Amygdala (tissue), 56 donors: ENCODE measurements at places on chromosomes 12 and 14.

GRCh38 chr12:114774699-114775098 is 90.7 kb upstream of the TBX3 start:
- DNase-seq = no peak

GRCh38 chr14:41022932-41023331 is 583.7 kb upstream of the LRFN5 start:
- DNase-seq = no peak

DNA sequence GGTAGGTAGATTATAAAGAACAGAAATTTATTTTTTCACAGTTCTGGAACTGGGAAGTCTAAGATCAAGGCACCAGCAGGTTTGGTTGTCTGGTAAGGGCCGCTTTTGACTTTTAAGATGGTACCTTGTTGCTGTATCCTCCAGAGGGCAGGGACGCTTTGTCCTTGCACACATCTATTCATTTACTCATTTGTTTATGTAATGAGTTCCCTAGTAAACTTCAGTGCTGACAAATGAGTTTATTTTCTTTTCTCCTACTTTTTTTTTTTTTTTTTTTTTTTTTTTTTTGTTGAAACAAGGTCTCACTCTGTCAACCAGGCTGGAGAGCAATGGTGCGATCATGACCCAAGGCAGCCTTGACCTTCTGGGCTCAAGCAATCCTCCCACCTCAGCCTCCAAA is 195.7 kb downstream of the FBXL14 start:
- DNase-seq = no peak

DNA sequence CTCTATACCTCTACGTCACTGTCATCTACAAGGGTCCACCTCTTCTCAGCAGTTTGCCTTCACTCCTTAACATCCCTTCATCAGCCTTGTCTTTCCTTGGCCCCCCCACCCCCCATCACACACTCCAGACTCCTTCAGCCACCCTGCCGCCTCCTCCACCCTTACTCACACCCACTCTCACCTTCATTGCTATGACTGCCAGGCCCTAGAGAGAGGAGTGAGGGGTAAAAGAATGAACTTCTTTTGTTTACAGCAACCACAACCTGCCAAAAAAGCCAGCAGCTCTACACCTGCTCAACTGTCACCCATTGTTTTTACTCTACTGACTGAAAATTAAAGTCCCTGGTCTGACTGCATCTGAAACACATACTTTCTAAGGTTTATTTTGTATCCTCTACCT is 112.8 kb downstream of the DUSP6 start:
- DNase-seq = no peak

- DNase-seq = no peak
Observed at GRCh38 chr12:14138495-14138894, 157.1 kb upstream of the GRIN2B start.

GRCh38 chr12:21614506-21614905 is 9.9 kb upstream of the GYS2 start:
- DNase-seq = no peak

GRCh38 chr12:19192710-19193109 is 63.2 kb downstream of the PLEKHA5 start:
- no peak for DNase-seq

- no peak for DNase-seq
Observed at GRCh38 chr12:19273482-19274330, 144.2 kb downstream of the PLEKHA5 start.

DNA sequence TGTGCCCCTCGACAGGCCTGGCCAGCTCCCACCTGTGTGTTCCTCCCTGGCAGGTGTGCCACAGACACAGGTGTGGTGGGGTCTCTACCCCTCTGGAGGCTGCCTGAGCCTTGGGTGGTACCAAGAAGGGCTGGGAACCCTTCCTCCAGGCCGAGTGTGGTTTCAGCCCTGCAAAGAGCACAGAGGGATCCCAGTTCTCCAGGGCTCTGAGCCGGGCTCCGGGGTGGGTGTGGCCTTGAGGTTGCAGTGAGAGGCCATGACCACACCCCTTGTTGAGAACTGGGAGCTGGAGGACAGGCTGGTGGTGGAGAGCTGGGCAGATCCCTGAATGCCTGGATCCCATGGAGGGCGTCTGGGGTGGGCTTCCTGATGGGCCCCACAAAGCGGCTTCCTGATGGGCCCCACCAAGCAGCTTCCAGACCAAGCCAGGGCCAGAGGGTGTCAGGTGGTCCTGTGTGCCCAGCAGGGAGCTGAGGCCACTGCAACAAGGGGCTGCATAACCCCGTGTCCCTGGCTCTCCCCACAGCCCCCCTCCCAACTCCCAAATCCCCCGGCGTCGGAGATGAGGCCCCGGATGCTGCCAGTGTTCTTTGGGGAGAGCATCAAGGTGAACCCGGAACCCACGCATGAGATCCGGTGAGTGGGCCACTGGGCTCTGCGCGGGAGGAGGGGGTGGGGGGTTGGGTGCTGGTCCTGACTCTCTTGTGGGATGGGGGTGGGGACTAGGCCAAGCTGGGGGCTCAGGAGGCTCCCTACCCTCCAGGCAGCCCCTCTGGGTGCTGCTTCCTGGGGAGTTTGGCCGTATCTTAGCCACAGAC is 16.6 kb downstream of the RFLNA start:
- DNase-seq = no peak
